ENCODE measurements at places on chromosomes 1 and 21.

DNA sequence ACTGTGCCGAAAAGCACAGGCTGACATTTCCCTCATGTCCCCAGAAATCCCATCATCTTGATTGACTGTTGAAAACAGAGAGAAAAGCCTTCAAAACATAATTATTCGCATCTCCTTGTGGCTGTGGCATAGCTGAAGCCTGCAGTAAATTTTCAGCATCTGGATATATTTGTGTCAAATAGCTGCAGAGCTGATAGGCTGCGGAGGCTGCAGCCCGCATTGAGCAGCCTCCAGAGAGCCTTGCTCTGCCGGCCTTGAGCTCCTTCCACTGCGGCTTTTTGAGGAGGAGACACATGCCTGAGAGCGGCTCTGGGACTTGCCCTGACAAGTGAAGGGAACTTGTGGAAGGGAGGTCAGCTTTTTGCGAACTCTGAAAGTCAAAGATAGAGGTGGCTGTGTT is 144.7 kb downstream of the RYR2 start:
- no peak for DNase-seq

DNA sequence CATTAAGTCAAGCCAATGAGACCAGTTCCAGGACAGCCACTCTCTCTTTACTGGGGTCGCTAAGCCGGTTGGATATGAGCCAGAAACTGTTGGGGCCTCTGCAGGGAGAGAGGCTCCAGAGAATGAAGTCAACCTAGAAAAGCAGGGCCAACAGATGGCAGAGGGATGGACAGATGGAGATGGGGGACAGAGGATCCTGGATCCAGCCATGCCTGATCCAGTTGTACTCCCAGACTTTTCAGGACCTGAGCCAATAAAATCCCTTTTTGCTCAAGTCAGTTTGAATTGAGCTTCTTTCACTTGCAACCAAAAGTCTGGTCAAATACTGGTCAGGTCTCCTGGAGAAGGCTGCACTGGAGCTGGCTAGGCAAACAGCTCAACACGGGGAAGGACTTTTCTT is 2.2 kb downstream of the DHCR24 start:
- no peak for DNase-seq

DNA sequence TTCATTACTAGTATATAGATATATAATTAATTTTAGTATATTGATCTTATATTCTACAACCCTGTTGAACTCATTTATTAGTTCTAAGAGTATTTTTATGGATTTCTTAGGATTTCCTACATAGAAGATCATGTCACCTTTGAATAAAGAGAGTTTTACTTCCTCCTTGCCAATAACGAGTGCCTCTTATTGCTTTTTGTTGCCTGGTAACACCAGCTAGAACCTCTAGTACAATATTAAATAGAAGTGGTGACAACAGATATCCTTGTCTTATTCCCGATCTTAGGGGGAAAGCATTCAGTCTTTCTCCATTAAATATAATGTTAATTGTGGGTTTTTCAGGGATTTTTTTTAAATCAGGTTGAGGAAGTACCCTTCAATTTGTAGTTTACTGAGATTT is 40.8 kb downstream of the WNT2B start:
- no peak for DNase-seq

DNA sequence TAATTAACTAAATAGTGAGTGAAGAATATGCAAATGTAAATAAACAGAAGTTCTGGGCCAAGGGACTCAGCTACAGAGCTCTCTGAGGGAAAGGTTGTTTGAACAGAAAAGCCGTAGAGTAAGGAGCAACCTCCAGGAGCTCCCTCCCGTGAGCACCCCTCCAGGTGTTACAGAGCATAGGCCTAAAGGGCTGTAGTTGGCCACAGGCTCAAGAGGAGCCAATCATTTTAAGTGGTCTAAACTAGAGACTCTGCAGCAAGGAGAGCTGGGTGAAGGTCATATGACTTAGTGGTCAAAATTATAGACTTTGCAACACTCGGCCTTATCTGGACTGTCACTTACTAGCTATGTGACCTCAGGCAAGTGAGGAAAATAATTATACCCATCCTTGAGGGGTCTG is 19.1 kb upstream of the RXRG start:
- DNase-seq: no peak
